ENCODE measurements at places on chromosomes 2 and 18. TPM values are rescaled to one million over a fixed set of nuclear protein-coding genes. Genes with fewer than 3 reads are reported as not detected.

The STPG4 gene
- total RNA-seq = 0.20 TPM

DNA sequence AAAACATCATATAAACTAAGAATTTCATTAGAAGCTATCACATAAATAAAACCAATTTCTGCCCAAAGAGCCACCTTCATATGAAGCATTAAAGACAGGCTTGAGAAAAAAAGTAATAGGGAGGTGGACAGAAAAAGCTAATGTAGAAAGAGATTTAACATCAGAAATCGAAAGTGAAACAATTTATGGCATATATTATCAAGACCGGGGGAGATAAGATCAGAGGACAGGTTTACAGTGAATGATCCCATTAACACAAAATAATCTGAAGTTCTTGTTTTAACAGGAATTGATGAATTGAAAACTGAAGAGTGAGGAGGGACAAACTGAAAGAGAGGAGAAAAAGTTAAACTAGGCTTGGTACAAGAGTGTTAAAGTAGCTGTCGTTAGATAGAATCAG lies 786.3 kb upstream of the FSHR start:
- DNase-seq = no peak

GRCh38 chr2:211931314-211931713 lies 607.3 kb downstream of the ERBB4 start:
- DNase-seq = no peak

GRCh38 chr2:217923007-217923686 lies 79.6 kb downstream of the TNS1 start:
- DNase-seq = no peak

The C1QL2 gene
- total RNA-seq = not detected
